GM04503 (cell line): ENCODE measurements at places on chromosomes 12 and 14.

DNA sequence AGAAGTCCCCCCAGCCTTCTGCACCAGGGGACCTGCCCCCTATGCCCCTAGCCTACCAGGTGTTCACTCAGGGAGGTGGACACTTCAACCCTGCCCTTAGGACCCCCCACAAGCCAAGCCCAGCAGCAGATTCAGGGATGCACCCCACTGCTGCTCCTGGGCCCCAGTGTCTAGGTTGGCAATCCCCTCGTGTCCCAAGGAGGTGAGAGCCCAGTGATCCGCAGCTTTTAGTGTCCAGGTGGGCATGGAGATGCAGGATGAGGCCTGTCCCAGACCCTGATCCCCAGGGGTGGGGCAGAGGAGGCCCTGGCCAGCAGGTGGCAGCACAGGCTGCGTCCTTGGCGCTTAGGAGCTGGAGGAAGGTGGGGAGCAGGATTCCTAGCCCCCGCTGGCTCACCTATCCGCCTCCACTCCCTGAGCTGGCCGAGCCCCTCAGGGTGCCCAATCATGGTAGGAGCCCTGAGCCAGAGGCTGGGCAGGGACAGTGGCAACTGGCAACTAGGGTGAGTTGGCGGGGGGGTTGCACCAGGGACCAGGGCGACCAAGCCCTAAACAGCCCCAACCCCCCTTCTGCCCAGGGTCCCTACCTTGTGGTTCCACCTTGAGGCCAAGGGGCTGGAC lies 4.1 kb downstream of the CKB start:
- no peak for DNase-seq

DNA sequence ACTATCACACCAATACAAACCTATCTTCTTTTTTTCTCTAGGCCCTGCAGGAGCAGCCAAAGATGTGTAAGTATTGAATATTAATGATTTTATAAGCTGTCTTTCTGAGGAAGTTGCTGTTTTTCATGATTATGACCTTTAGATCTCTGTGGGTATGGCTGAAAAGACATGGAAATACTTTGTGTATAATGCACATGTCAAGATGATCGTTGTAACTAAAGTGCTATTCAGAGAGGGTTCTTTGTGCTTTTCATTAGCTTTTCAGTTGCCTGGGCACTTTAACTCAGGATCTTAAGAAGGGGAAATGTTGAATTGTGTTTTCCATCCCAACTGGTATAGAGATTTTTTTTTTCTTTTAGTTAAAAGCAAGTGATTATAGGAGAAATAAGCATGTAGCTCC lies 18.1 kb downstream of the C12orf75 start:
- DNase-seq, result no peak

GRCh38 chr14:97723819-97724218 lies 926.6 kb downstream of the VRK1 start:
- no peak for DNase-seq

DNA sequence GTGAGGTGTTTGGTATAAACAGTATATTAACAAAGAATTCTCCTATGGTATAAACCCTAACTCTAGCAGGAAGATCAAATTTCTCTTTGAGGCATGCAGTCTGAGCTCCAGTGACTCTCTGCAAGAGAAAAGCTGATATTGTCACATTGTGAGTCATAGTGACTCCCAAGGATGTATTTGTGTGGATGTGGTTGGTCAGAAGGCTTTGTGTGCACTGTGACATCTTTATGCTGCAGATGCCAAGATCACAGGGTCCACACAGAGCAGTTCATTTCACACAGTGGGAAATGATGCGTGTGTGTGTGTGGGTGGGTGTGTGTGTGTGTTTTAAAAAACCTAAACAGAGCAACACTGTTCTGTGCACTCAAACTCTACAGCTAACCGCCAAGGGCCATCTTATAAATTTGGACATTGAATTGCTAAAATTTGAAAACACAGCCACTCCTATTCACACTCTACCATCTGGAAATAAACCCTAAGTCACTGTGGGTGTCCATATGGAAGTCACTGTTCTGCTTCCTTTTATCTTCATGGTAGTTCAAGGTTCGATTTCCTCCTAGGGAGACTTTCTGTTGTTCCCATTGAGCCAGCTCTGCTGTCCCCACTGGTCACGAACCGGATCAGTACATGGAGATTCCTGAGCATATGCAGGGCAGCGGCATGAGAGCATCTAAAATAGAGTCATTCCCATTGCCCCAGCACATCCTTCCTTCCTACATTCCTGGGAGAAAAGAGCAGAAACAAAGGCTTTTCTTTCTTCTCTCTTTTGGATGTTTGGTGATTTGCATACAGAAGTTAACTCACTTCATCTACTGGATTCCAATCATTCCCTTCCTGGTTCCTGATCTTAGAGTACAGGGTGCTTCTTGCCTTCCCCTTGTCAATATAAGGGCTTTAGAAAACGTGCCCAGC lies 727.6 kb downstream of the DIO2 start:
- no peak for DNase-seq

- DNase-seq, result no peak
These were observed 11.2 kb downstream of the RHOF start for GRCh38 chr12:121781998-121782979.

- DNase-seq, result no peak
These were observed 23.2 kb upstream of the KIF26A start for GRCh38 chr14:104115131-104115600.

DNA sequence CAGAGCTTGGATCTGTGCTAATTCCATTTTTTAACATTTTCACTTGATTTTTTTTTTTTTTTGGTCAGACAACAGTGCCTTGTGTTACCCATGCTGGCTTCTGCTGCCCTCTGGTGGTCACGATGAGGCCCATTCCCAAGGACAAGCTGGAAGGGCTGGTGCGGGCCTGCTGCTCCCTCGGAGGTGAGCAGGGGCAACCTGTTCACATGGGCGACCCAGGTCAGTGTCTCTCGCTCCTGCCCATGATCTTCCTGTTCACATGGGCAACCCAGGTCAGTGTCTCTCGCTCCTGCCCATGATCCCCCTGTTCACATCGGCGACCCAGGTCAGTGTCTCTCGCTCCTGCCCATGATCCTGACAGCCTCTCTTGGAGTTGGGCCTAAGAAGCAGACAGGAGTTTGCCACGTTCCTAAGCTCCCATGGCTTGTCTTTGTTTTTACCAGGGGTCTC lies 59.4 kb downstream of the DGLUCY start:
- no peak for DNase-seq

DNA sequence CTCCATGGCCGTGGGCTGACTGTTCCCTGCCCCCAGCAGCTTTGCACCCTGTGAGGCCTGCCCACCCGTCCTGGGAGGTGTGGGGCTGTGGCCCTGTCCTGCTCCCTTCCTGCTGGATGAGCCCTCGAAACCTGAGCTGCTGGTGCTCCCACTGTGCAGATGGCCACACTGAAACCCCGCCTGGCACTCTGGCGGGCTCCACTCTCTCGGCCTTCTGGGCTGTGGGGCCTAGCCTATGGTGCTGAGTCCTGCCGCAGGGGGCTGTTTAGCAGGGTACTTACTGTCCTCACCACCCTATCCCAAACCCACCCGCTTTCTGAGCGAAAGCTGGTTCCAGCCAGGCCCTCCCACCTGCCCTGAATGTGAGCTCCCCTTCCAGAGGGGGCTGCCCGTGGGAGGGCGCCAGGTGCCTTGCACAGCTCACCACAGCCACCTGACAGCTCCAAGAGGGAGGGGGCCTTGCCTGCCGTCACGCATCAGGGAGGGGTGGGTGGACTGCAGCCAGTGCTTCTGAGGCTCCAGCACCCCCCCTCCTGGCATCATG lies 7.3 kb downstream of the SLC25A47 start:
- no peak for DNase-seq

DNA sequence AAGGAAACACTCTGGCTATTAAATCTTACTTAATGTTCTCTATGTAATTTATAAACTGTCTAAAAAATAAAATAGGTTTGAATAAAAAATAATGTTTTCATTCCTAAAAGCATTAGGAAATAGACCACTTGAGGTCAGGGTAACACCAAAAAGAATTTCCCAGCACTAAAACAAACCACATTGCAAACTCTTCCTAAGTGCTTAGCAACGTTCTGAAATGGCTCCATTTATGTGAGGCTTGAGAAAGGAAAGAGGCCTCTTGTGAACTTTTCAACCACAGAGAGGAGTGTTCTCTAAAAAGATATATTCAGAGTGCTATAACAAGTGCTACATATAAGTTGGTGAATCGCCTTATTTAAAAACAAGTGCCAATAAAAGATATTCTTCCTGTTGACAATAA lies 42.7 kb downstream of the ALX1 start:
- no peak for DNase-seq

GRCh38 chr12:6752167-6752920 lies 597 bp downstream of the MLF2 start:
- DNase-seq, result no peak

- no peak for DNase-seq
These were observed 3.4 kb downstream of the KANSL2 start for GRCh38 chr12:48678551-48679185.

- DNase-seq, result no peak
These were observed 24.2 kb downstream of the OTUB2 start for GRCh38 chr14:94050231-94050880.

DNA sequence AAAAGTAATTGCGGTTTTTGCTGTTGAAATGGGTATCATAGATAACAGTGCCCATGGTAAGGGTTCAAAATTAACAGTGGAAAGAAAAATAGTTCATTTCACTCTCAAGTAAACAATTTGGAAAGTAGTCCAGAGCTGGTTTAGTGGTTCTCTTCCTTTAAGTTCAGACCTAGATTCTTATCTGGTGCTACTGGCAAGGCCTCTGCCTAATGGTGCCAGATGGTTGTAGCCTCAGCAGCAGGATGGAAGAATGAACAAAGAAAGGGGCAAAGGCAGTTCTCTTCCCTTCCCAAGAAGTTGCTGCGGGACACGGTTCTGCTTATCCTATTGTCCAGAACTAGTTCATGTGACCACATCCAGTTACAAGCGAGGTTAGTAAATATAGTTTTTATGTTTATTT lies 10.5 kb downstream of the ARG2 start:
- DNase-seq, result no peak

GRCh38 chr14:49159081-49159480 lies 427.1 kb downstream of the RPS29 start:
- DNase-seq, result no peak

GRCh38 chr12:104507672-104508071 lies 50.9 kb downstream of the CHST11 start:
- DNase-seq, result no peak
